T follicular helper cell (primary cell): ENCODE measurements at places on chromosomes 1 and 21.

GRCh38 chr21:42113926-42114409, 42.9 kb downstream of the UMODL1 start:
- DNase-seq: no peak

DNA sequence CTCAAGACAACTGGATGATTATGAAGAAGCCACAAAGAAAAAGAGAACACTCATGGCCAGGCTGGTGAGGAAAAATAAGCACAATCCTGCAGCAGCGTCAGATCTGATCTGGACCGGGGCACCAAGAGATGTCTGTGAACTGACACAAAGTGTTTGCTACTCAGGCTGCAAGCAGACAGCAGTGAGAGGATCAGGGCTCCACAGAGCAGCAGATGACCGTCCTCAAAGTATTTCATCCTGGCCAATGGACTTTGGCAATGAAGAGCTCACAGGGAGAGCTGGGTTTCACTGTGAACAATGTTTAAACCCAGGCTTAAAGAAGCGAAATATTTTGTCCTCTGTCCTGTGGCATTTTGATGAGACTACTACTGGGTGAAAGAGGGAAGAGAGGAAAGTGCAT, 299.2 kb downstream of the GPATCH2 start:
- no peak for DNase-seq

- no peak for DNase-seq
Measured at GRCh38 chr1:205589046-205589445, 42.8 kb downstream of the ELK4 start.

DNA sequence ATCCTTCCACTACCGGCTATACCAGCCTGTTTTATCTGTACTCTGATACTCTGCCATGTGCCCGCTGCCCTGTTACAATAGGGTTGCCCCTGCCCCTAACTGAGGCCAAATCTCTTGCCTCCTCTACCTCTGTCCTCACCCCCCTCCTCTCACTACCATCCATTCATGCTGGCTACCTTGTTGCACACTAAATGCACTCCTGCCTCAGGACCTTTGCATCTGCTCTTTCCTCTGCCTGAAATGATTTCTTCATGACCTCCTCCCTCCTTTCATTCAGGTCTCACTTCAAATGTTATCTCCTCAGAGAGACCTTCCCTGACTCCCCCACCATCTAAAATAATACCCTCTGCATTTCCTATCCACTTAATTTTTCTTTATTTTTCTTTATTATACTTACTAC, 7.7 kb upstream of the SYDE2 start:
- no peak for DNase-seq

DNA sequence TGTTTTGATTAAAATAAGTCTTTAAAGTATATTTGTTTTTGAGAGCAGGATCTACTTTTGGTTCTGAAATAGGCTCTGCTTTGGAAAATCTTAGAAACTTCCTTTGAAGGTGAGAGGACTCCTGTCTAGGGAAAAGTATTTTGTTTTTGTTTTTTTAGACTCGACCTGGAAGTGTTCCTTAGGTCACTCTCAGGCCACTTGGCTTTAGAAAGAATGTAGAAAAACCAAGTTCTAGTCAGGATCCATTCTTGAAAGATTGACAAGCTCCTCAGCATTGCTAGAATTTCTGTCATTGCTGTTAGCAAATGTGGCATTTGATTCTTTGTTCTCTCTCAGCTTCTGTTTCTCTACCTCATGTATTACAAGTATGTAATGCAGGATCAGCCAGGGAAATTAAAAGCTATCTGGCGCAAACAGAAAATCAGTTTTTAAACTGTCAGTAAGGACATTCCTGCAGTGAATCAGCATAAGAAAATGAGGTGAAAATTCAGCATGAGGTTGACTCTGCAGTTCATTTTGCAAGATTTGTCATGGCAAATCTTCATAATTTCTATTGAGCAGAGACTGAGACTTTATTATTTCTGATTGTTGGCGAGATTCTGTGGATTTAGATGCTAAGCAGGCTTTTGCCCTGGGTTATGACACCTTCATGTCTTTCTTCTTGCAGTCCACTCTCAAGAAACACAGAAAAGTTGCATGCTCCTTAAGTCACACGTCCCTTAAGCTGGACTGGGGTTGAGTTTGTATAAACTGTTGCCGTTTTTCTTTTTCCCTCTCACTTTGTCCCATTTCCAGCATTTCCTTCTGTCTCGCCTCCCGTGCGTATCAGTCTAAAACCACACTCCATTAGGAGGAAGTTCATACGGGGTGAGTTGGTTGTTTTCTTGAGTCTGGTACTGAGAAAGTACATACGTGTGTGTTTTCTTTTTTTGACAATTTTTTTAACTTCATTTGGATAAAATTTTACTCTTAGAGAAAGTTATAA, 12.6 kb downstream of the NTPCR start:
- no peak for DNase-seq
